ENCODE measurements at places on chromosomes 2 and 18. TPM values are rescaled to one million over a fixed set of nuclear protein-coding genes. Genes with fewer than 3 reads are reported as not detected.

The TTC39C gene
- total RNA-seq = 22.2 TPM

The GAREM2 gene
- 5.7 TPM for total RNA-seq

The LINC00305 gene
- total RNA-seq = not detected

The CABYR gene
- total RNA-seq = 0.83 TPM

The SERPINB7 gene
- not detected for total RNA-seq

The GPR155 gene
- total RNA-seq = 8.6 TPM

The ARL5A gene
- 60.8 TPM for total RNA-seq

The GALNT3 gene
- total RNA-seq = 5.5 TPM

The CCL20 gene
- 16.2 TPM for total RNA-seq

The SP110 gene
- 111 TPM for total RNA-seq

The CD28 gene
- 175 TPM for total RNA-seq

The CD226 gene
- 56.9 TPM for total RNA-seq

The C2orf76 gene
- 8.9 TPM for total RNA-seq

The CAPN14 gene
- total RNA-seq = 0.64 TPM

The COL3A1 gene
- 0.12 TPM for total RNA-seq

The SLC23A3 gene
- total RNA-seq = 1.2 TPM

The CACNB4 gene
- total RNA-seq = 0.37 TPM

The EIF5B gene
- total RNA-seq = 95.4 TPM

The CCDC74B gene
- total RNA-seq = 3.2 TPM

The NYAP2 gene
- not detected for total RNA-seq

The HNRNPA3 gene
- total RNA-seq = 200 TPM

The IL1R2 gene
- 21.4 TPM for total RNA-seq

All from activated CD4-positive, alpha-beta T cell treated with anti-CD3 and anti-CD28 coated beads for 36 hours (primary cell).